GF-D8 (cell line): ENCODE measurements at places on chromosomes 11 and 22.

GRCh38 chr11:7657306-7658025 lies 15.8 kb downstream of the CYB5R2 start:
- no peak for DNase-seq

DNA sequence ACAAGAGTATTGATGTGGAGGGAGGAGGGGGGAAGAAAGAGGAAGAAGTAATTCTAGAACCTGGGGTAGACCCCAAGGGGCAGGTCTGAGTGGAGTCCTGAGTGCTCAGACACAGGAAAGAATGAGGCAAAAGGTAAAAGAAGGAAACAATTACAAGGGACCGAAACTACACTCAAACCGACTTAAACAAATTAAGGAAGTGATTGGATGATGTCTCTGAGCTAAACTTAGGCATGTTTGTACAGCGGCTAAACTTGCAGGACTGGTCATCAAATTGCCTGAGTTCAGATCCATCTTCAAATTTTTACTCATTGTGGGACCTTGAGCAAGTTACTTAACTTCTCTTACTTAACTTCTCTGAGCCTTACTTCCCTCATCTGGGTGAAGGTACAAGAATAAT lies 86.3 kb upstream of the LRRC55 start:
- no peak for DNase-seq

- DNase-seq = no peak
Observed at GRCh38 chr22:25064894-25065560, 112.5 kb downstream of the KIAA1671 start.

GRCh38 chr11:55942785-55943392 lies 6.7 kb upstream of the OR5I1 start:
- no peak for DNase-seq

DNA sequence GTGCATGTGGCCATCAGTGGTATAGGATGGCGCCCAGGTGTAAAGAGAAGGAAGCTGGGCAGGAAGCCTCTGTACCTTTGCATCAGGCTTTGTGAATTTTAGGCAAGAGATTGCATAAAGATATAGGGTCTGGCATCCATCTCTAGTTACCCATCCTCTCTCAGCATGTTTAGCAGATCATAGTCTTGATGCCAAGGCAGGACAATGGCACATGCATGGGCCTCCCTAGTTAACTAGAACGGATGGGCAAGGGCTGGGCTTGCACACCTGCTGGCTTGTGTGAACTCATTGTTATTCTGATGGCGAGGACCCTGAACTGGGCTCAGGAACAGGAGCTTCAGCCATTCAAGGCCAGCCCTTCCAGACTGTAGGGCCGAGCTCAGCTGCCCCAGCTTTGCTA lies 229.2 kb upstream of the NCAM1 start:
- DNase-seq = no peak

- DNase-seq = no peak
Observed at GRCh38 chr11:113690619-113691569, 15.2 kb downstream of the TMPRSS5 start.

- DNase-seq = no peak
Observed at GRCh38 chr11:2584434-2584811, 115.4 kb downstream of the KCNQ1OT1 start.

GRCh38 chr11:131675121-131675888 lies 304.9 kb downstream of the NTM start:
- no peak for DNase-seq

- no peak for DNase-seq
Observed at GRCh38 chr22:37510091-37510490, 9.1 kb downstream of the CARD10 start.

GRCh38 chr11:27857588-27857987 lies 157.3 kb upstream of the BDNF start:
- no peak for DNase-seq

DNA sequence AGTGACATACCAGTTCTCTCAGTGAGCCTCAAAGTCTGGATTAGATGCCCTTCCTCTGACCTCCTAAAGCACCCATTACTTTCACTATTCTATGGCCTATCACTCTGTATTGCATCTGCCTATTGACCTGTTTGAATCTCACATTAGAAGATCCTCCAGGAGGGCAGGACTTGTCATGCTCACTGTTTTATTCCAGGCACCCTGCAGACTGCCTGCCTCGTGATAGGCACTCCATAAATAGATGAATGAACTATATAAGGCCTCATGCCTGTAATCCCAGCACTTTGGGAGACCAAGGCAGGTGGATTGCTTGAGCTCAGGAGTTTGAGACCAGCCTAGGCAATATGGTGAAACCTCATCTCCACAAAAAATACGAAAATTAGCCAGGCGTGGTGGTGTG lies 160.1 kb upstream of the CADM1 start:
- DNase-seq = no peak

- no peak for DNase-seq
Observed at GRCh38 chr11:44608651-44608990, 43.2 kb downstream of the CD82 start.

DNA sequence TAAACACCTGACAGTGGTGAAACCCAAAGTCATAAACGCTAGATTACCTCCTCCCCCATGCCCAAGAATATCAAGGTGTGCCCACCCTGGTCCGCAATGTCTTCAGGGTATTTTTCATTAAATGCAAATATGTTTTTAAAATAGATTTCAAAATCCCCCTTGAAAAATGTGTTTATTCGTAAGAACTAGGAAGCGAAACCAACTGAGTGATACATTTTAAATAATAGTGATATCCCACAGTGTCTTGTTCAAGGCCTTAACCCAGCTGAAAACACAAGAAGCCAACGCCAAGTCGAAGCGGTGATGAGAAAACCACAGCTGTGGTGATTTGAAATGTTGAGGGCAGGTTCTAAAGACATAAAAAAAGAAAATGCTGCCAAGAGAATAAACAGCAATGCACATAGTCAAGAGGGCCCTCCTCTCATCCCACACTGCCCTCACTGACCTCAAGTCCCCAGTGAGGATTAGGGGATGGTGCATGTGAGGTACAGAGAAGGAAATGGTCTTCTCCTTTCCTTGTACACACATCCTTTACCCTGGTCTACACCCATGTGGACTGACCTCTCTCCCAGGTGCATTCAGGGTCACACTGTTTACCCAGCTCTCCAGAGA lies 25.5 kb downstream of the KCNJ1 start:
- no peak for DNase-seq

- DNase-seq = no peak
Observed at GRCh38 chr11:119847853-119848252, 118.9 kb upstream of the NECTIN1 start.

DNA sequence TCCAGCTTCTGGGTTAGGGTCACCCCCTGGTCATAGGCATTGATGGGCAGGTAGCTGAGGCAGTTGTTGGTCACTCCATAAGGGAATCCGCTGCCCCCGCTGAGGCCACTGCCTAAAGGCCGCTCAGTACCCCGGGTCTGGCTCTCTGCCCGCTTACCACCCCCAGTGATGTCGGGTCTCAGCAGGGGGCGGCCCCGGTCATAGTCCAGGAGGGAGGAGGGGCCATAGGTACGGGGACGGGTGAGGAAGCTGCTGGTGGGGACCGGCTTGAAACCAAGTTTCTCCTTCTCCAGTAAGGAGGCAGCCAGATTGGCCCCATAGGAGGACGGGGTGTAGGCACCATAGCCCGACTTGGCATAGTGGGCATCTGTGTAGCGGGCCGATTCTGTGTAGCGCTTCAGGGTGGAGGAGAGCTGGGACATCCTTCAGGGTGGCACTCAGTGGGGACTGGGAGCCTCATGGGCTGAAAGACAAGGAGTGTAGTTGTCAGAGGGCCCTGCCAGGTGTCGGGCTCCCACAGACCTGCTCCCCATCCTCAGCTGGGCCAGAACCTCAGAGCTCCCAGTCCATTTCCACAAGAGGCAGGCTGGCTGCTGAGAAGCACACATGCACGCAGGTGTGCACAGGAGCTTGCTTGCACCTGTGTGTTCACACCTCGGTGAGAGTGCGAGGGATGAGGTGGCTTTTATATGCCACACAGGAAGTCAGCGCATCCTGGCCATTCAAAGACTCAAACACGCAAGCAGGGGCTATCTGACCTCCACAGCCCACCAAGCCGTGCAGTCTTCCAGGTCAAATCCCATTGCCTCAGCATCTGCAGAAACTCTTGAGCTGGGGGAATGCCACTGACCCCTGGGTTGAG lies 8.2 kb downstream of the USP2 start:
- no peak for DNase-seq

DNA sequence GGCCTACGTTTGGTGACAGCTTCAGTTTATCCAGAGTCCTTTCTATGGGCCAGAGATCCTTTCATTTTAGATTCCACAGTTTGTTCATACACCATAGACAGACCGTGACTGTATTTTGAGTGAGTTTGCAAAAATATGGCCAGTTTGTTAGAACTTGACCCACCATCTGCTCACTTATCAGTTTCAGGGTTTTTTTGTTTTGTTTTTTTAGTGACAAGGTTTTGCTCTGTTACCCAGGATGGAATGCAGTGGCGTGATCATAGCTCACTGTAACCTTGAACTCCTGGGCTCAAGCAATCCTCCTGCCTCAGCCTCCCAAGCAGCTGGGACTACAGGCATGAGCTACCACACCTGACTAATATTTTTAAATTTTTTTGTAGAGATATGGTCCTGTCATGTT lies 9.1 kb upstream of the CKAP5 start:
- DNase-seq = no peak

DNA sequence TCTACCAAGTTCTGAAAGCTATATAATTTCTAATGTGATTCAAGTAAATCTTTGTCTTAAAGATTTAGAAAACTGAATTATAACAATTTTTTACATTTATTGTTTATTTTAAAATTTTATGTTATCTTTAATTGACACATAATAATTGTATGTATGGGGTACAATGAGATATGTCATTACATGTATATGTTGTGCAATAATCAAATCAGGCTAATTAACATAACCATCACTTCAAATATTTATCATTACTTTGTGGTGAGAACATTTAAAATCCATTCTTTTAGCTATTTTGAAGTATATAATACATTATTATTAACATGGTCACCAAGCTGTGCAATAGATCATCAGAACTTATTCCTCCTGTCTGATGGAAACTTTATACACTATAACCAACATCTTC lies 181.1 kb downstream of the DDX10 start:
- DNase-seq = no peak

DNA sequence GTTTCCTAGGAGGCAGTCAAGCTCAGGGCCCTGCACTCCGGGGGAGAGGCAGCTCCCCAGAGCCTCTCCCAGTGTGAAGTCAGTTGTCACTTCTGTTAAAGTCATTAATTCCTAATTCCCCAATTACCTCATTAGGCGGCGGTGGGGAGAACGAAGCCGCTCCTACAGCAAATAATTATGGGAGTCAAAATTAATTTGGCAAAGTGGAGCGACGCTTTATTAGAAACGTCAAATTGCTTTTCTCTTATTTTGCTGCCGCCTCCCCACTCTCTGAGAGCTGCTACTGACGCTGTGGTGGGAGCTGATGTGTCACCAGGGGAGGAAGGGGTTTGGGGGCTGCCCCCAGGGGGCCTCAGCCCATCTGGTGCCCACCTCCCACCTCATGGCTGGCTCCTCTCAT lies 41.6 kb downstream of the SLC22A12 start:
- no peak for DNase-seq

- no peak for DNase-seq
Observed at GRCh38 chr11:134358165-134358855, 26.5 kb downstream of the GLB1L2 start.

DNA sequence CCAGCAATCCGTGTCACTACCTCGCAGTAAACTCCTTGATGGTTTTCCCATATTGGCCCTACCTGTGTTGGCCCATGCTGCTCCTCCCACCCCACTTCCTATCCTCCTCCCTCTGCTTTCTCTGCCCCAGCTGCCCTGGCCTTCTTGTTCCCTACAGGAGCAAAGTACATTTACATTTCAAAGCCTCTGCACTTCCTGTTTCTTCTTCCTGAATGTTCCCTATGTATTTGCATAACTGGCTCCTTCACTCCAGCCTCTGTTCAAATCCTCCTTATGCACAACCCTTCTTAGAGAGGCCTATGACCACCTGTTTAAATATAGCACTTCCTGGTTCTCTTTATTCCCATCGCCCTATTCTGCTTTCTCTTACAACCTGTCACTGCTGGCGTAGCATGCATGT lies 62.2 kb downstream of the PARVA start:
- no peak for DNase-seq

GRCh38 chr11:47259232-47259977 lies 1.6 kb downstream of the NR1H3 start:
- no peak for DNase-seq

DNA sequence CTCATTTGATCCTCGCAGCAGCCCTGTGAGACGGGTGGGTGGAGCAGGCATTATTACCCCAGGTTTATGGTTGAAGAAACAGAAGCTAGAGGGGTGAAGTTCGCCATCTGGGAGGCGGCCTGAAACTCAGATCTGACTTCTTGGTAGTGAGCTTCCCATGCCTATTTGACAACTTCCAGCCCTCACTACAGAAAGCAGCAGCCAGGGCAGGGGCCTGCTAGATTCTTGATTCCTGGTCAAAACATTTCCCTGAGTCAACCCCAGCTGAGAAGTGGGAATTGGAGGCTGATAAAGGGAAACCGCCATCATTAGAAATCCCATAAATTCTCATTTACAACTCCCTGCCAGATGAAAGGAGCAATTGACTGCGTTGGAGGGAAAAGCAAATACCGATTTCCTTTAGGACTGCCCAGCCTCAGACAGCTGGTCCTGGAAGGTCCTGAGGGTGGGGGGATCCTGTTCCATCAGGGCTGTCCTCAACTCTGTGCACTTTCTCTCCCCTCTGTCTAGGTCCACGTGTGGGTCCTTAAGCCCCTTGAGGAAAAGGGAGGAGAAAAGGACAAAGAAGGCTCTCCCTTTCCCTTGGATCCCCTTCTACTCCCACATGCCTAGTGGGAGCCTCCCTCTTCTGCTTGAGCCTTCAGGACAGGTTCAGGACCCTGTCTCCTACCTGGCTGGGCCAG lies 10.2 kb upstream of the NECTIN1 start:
- no peak for DNase-seq

GRCh38 chr11:45259592-45259991 lies 26.5 kb downstream of the SYT13 start:
- no peak for DNase-seq

DNA sequence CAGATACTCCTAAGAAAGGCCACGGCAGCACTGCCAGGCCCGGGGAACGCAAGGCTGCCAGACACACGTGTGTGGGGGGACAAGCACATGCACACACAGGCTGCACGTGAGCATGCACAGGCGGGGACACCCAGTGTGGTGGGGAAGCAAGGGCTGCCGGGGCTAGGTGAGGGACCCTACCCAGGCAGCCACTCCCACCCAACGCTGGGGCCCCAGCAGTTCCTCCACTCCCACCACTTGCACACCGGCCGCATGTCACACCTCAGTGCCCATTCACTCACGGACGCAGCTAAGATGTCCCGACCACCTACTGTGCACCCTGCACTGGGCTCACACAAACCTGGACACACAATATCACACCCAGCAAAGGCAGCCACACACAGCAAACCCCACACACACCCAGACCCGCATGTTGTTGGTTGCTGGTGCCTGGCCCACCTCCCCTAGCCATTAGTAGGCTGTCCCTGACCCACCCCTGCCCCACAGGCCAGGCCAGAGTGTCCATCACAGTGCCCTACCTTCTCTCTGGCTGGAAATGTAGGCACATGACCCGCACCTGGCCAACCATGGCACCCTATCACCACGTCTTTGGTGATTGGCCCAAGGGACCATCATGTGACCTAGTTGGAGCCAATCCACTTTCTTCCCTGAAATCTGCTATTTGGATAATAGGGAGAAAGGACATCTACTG lies 8.8 kb downstream of the SSTR3 start:
- DNase-seq = no peak

GRCh38 chr11:47359586-47359985 lies 7.1 kb upstream of the MYBPC3 start:
- peak; percentile 83 for DNase-seq

GRCh38 chr11:7520011-7520942 lies 6.5 kb downstream of the PPFIBP2 start:
- DNase-seq = no peak

GRCh38 chr11:6402061-6402470 lies 11.8 kb downstream of the SMPD1 start:
- no peak for DNase-seq
